ENCODE measurements at places on chromosomes 13 and 19. TPM values are rescaled to one million over a fixed set of nuclear protein-coding genes. Genes with fewer than 3 reads are reported as not detected.

DNA sequence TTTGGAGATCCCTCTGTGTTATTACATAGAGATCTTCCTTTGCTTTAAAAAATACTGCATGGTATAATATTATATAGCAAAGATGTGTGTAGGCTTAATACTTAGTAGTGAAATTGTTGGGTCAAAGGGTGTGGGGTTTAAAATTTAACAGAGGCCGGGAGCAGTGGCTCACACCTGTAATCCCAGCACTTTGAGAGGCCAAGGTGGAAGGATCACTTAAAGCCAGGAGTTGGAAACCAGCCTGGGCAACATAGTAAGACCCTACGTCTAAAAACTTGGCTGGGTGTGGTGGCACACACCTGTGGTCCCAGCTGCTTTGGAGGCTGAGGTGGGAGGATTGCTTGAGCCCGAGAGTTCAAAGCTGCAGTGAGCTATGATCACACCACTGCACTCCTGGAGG, 22.3 kb upstream of the CEBPA start:
- DNase-seq = no peak
- H3K27ac ChIP-seq = no peak overlapping the region
- H3K4me1 ChIP-seq = no peaks in the 10 kb centered on the region
- H3K4me3 ChIP-seq = no peak overlapping the region
- no peaks in the 10 kb centered on the region for H3K36me3 ChIP-seq

GRCh38 chr13:61833228-61833627, 417.6 kb upstream of the PCDH20 start:
- no peak overlapping the region for H3K4me3 ChIP-seq
- no peak for DNase-seq
- H3K4me1 ChIP-seq = peaks cover 3% of the 10 kb centered on the region
- H3K27ac ChIP-seq = no peak overlapping the region
- no peaks in the 10 kb centered on the region for H3K27me3 ChIP-seq

- no peak for DNase-seq
- no peak overlapping the region for H3K27ac ChIP-seq
- H3K4me3 ChIP-seq = no peak overlapping the region
- H3K36me3 ChIP-seq = peaks cover 25% of the 10 kb centered on the region
These were observed 26.3 kb downstream of the STARD13 start for GRCh38 chr13:33259296-33259695.

DNA sequence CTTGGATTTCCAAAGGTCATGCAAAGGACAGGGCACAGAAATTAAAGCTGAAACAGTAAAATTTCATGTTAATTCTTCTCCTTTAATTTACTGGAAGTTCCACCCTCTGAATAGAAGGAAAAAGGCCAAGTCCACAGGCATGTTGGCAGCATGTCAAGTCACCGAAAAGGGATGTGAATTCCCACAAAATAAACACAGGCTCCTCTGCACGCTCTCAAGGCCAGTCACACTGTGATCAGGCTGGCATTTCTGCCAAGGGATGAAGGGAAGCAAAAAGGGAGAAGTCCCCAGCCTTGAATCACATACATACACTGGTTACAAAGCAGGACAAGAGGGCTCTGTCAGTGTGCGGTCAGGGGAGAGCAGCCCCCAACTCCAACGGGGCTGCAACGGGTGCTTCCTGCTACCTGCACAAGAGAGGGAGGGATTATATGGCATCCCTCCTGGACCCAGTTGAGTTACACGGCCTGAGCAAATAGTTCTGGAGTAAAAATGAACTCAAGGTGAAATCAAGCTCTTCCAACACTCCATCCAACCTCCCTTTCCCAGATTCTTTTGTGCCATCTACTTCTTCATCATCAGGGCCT, 6.9 kb downstream of the DCLK1 start:
- DNase-seq = no peak
- peaks cover 40% of the 10 kb centered on the region for H3K27me3 ChIP-seq
- H3K36me3 ChIP-seq = no peaks in the 10 kb centered on the region
- H3K4me3 ChIP-seq = no peak overlapping the region
- peaks cover 11% of the 10 kb centered on the region for H3K4me1 ChIP-seq

GRCh38 chr19:34345947-34346351, 19.0 kb upstream of the GPI start:
- H3K36me3 ChIP-seq = peaks cover 33% of the 10 kb centered on the region
- DNase-seq = peak; percentile 89
- peaks cover 3% of the 10 kb centered on the region for H3K4me1 ChIP-seq
- H3K27me3 ChIP-seq = no peaks in the 10 kb centered on the region
- no peak overlapping the region for H3K27ac ChIP-seq

GRCh38 chr19:13010038-13010991, 15.0 kb downstream of the NFIX start:
- H3K4me1 ChIP-seq = peaks cover 45% of the 10 kb centered on the region

DNA sequence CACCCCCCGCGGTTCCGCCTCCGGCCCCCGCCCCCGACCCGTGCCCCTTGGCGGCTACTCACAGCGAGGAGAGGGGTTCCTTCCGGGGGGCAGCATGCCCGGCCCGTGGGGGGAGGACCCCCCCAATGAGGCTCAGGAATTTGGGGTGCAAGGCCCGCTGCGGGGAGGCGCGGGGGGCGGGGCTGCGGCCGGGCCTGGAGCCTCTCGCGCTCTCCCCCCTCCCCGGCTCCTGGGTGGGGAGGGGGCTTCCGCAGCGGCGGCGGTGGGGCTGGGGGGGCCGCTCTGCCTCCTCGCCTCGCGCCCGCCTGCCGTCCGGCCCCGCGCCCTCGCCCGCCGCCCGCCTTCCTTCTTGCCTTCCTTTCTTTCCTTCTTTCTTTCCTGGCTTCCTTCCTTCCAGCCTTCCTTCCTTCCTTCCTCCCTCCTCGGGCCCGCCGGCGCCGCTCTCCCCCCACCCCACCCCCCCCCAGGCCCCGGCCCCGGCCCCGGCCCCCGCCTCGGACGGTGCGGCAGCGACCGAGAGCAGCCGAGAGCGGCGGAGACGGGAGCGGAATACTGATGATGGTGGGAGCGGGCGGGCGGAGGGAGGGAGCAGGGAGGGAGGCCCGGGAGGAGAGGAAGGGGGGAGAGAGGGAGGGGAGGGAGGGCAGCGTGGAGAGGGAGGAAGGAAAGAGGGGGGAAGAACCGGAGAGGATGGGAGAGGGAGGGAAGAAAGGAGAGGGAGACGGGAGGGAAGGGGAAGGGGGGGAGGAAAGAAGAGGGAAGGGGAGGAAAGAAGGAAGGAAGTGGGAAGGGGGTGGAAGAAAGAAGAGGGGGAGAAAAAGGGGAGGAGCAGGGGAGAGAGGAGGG, at the start of gene LRRC4B:
Gene LRRC4B (minus strand): TSS at position 554 of the 846 bp plus-strand sequence. CDS start 19,597 bp downstream, outside the sequence.
- H3K4me3 ChIP-seq = no peak within 1 kb of the TSS
- H3K4me1 ChIP-seq = no peaks in the 10 kb centered on the region
- peaks cover 37% of the 10 kb centered on the region for H3K27me3 ChIP-seq
- H3K27ac ChIP-seq = no peak within 1 kb of the TSS

- H3K36me3 ChIP-seq = no peaks in the 10 kb centered on the region
- no peak overlapping the region for H3K4me3 ChIP-seq
- DNase-seq = no peak
- no peaks in the 10 kb centered on the region for H3K27me3 ChIP-seq
- H3K4me1 ChIP-seq = peaks cover 2% of the 10 kb centered on the region
These were observed 83.5 kb upstream of the STARD13 start for GRCh38 chr13:33369073-33369472.

DNA sequence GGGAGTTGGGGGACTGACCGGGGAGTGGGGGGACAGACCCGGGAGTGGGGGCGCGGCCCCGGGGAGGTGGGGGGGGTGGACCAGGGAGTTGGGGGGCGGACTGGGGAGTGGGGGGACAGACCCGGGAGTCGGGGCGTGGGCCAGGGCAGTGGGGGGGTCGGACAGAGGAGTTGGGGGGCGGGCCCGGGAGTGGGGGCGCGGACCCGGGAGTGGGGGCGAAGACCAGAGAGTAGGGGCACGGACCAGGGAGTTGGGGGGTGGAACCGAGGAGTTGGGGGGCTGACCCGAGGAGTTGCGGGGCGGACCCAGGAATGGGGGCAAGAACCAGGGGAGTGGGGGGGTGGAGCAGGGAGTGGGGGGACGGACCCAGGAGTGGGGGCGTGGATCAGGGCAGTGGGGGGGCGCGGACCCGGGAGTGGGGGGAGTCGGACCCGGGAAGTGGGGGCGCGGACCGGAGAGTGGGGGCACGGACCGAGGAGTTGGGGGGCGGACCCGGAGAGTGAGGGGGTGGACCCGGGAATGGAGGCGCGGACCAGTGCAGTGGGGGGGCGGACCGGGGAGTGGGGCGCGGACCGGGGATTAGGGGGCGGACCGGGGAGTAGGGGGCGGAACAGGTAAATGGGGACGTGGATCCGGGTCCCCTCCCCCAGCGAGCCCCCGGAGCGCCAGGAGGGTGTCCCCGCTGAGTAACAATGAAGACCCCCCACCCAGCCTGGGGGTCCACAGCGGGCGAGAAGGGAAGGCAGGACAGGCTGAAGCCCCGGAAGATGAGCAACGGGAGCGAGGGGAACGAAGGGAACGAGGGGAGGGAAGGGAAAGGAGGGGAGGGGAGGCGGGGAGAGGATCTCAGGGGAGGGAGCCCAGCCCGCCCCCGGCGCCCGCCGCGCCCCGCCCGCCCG, 589 bp downstream of the R3HDM4 start:
- H3K4me1 ChIP-seq = peaks cover 10% of the 10 kb centered on the region
- peak overlapping the region; percentile 75 for H3K4me3 ChIP-seq
- no peaks in the 10 kb centered on the region for H3K27me3 ChIP-seq
- H3K27ac ChIP-seq = peak overlapping the region; percentile 64
- no peaks in the 10 kb centered on the region for H3K36me3 ChIP-seq
- no peak for DNase-seq

DNA sequence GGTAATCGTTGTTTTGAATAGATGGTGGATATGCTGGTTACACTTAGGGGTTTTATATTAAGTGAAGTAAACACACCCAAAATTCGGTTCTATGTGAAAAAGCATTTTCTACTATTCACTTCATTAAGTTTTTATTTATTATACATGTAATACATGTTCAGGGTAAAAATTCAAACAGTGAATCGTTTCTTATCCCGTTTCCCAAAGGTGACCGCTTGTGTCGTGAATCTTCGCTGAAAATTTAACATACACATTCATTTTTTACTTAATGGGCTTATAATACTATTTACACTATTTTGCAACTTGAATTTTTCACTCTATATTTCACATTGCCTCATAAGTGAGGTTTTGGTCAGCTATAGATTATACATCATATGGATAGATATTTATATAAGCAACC, 24.5 kb downstream of the IPO5 start:
- H3K36me3 ChIP-seq = peaks cover 3% of the 10 kb centered on the region
- peaks cover 52% of the 10 kb centered on the region for H3K4me1 ChIP-seq
- peak overlapping the region; percentile 94 for H3K27ac ChIP-seq
- H3K4me3 ChIP-seq = peak overlapping the region; percentile 93

DNA sequence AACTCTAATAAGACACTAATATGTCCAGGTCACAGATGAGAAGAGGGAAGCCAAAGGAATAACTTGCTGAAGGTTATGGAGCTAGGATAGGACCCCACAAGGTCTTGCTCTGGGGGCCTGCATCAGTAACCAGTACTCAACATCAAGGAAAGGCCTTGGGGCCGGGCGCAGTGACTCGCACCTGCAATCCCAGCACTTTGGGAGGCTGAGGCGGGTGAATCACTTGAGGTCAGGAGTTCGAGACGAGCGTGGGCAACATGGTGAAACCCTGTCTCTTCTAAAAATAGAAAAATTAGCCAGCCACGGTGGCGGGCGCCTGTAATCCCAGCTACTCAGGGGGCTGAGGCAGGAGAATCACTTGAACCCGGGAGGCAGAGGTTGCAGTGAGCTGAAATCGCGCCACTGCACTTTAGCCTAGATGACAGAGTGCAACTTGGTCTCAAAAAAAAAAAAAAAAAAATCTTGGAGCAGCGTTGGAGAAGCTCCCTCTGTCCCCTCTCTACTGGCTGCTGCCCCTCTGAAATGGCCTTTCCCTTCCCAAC, 1.8 kb downstream of the LONP1 start:
- H3K4me3 ChIP-seq = peak overlapping the region; percentile 89
- peaks cover 11% of the 10 kb centered on the region for H3K36me3 ChIP-seq
- peaks cover 31% of the 10 kb centered on the region for H3K4me1 ChIP-seq
- no peaks in the 10 kb centered on the region for H3K27me3 ChIP-seq

URAD gene
- total RNA-seq = not detected

DNA sequence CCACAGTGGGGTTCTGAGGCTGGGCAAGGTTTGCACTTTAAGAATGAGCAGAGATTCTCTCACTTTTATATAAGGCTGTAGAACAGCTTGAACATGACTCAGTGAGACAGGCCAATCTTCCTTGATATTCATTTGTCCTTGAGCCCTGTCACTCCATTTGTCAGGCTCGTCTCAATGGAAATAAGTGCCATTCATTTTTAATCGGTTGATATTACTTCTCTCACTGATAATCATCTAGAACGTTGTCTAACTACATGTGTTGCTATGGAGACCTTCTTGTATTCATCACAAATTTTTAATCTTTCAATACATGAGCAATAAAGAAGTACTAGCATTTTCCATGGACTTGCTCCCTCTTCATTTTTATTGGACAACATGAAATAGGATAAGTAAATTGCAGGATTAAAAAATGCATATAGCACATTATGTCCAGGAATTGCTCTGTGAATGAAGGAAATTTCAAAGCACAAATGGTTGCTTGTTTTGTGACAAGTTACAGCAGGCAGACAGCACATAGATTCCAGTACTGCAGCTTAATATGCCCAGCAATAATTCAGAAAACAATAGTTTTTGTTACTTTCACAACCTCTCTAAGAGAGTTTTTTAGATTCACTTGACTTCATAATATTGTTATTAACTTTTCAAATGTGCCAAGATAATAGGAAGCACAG, 1178.4 kb upstream of the ATXN8OS start:
- H3K27me3 ChIP-seq = peaks cover 2% of the 10 kb centered on the region
- DNase-seq = no peak
- H3K4me1 ChIP-seq = no peaks in the 10 kb centered on the region

All from osteocyte (in vitro differentiated cells).